ENCODE measurements at places on chromosomes 7 and 10.

DNA sequence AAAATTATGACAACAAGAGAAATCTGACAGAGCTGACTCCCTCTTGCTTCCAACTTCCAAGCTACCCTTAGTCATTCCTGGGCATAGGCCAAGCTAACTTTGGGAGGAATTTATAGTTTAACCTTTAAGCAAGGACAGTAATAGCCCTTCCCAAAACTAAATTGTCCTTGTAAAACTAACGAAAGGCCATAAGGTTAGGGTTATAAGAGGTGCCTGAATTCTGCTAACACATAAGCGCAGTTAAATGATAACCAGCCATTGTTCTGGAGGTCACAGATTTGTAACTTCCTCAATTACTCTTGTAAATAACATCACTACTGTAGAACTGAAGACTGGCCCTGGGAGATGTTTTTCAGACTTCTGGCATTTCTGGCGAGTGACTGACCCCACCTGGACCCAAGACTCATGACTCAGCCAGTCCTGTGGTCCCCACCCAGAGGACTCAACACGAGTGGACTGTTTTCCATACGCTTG is 481.2 kb downstream of the KCNMA1 start:
- no peak for DNase-seq

DNA sequence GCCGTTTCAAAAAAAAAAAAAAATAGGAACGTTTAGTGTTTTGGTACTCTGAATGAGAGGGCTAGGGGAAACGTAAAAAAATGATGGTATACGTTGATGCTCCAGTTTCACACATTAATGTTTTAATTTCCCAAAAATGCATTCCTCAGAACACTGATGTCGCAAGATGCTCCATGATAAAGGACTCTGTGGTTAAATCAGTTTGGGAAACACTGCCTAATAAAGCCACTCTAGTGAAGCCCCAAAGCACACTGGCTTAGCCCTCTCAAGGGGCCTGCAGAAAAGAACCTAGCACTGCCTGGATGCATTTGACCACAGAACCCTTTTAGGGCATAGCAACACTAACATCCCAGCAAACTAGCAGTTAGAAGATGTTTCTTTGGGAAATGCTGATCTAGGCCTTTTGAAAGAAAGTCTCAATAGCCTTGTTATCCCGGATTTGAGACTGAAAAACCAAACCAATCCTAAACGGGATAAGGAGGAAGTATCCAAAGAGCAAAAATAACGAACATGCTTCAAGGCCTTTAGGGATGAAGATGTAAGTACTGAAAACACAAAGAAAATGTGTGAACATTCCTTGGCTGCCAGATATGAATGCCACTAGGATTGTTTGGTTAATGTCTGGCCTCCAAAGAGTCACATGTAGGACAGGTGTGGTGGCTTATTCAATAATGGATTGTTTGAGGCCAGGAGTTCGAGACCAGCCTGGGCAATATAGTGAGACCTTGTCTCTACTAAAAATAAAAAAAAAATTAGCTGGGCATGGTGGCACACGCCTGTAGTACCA is 11.0 kb downstream of the DLG5 start:
- no peak for DNase-seq

DNA sequence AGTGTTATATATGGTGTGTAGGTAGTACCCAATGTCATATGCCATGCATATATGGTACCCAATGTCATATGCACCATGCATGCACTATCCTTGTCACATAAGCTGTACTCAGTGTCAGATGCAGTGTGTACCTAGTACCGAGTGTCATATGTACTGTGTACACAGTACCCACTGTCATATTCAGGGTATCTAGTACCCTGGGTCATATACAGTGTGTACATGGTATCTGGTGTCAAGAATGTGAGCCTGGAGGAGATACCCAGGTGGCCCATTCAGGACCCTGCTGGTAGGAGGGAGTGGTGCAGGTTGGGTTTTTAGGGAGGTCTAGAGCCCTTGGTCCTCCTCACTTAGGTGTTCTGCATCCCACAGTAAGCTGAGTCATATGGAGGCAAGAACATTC is 1.8 kb downstream of the ZMYND11 start:
- DNase-seq: no peak

GRCh38 chr7:8436965-8437364 is 3.6 kb downstream of the NXPH1 start:
- no peak for DNase-seq
